Stimulated activated CD8-positive, alpha-beta memory T cell treated with anti-CD3 and anti-CD28 coated beads, Interleukin-7, amount 100 ng/mL, for 1 hour (primary cell): ENCODE measurements at places on chromosomes 5 and 9.

- DNase-seq: no peak
These were observed 127.1 kb downstream of the RNF180 start for GRCh38 chr5:64292611-64293215.

DNA sequence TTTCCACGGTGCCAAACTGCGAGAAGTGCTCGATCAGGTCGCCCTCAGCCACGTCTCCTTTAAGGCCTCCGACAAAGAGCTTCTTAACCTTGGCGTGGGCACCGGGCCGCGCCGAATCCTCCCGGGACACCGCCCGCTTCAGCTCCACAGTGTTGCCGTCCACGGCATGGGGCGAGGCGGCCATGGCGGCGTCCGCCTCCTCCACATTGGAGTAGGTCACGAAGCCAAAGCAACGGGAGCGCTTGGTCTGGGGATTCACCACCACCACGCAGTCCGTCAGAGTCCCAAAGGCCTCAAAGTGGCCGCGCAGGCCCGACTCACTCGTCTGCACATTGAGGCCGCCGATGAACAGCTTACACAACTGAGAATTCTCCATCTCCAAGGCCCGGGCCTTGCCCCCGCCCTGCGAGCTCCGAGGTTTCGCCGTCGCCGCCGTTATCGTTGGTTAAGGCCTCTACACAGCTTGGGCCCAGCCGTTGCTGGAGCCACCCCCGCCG lies 424 bp downstream of the HNRNPA0 start:
- no peak for DNase-seq

DNA sequence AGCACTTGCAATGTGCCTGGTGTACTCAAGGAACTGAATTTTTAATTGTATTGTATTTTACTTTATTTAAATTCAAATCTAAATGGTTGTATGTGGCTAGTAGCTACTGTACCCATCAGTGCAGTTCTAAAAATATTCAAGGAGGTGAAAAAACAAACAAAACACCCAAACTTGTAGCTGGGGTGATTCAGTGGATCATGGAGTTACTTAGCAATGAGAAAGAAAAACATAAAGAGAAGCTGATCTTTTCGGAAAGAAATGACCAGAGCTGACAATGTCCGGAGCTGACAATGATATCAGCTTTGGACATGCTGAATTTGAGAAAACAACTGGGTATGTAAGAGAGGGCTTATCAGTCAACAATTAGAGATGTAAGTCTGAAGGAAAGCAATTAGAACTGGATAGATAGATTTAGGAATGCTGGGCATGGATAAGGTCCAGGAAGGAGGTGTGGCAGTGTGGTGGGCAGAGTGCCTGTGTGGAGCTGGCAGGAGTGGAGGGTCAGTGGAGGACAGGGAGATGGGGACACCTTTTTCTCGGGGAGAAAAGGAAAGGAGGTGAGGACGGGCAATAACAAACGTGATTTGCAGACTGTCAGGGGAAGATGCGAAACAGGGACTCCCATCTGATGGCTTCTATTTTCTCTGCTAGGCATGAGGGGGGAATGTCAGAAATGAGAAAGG lies 113.2 kb downstream of the DCP2 start:
- no peak for DNase-seq

DNA sequence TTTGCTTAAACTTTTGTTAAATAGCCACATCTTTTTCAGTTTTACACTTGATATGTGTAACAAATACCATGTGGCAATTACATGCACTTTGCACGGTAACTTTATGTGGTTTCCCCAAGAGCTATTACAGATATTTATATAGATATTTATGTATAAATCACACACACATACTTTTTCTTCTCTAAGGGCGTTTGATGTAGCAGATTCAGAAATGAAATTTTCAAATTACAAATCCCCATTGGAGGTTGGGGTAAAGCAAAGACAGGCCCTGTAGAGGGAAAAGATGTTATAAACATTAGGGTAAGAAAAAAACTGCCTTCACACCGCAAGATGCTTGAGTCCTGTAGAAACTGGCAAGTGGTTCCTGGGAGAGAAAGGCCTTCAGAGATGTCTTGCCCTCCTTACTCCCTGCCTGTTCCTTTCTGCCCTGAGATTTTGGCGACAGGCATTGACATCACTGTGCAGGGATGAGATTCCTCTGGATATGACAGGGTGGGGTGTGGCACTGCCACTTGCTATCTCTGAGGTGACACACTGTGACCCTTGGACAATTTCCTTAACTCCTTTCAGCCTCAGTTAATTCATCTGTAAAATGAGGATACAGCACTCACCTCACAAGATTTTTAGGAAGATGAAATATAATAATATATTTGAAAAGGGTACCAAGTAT lies 177.9 kb upstream of the TUT7 start:
- DNase-seq: no peak

DNA sequence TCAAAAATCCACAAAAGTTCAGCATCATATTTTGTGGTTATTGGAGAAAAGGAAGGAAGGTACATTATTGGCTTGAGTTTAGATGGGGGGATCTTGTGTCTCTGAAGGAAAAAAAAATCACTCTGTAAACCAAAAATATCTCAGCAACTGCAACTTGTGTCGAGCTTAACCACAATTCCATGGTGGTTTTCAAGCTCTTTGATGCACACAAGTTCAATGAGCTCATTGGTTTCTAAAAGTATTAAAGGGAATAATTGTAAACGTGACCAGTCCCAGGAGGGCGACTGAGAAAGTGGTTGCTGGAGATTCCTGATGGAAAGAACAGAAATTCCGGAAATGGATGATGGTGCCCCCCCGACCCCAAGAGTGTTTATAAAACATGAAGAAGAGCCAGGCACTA lies 173.8 kb downstream of the PSAT1 start:
- no peak for DNase-seq

- DNase-seq: no peak
These were observed 420.8 kb downstream of the CHSY3 start for GRCh38 chr5:130324953-130325671.

DNA sequence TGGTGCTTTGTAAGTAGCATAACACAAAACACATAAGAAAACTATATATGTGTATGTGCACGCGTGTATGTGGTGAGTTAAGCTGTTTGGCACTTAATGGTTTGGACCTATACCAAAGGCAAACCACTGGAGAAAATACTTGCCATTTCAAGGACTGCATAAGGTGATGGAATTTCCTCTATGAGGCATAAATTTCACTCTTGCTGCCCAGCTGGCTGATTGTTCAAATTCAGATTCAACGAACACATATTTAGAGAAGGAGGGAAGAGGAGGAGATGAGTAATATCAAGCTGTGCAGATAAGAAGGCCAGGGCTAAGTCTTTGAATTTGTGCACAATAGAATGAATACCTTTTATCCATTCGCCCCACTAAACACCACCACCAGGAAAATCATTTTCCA lies 470.6 kb upstream of the MPDZ start:
- DNase-seq: no peak

GRCh38 chr9:102972780-102973179 lies 22.4 kb upstream of the CYLC2 start:
- no peak for DNase-seq
